Inflammatory macrophage (primary cell): ENCODE measurements at places on chromosomes 16 and 17.

GRCh38 chr16:11511328-11511727 lies 75.4 kb downstream of the LITAF start:
- DNase-seq = no peak

DNA sequence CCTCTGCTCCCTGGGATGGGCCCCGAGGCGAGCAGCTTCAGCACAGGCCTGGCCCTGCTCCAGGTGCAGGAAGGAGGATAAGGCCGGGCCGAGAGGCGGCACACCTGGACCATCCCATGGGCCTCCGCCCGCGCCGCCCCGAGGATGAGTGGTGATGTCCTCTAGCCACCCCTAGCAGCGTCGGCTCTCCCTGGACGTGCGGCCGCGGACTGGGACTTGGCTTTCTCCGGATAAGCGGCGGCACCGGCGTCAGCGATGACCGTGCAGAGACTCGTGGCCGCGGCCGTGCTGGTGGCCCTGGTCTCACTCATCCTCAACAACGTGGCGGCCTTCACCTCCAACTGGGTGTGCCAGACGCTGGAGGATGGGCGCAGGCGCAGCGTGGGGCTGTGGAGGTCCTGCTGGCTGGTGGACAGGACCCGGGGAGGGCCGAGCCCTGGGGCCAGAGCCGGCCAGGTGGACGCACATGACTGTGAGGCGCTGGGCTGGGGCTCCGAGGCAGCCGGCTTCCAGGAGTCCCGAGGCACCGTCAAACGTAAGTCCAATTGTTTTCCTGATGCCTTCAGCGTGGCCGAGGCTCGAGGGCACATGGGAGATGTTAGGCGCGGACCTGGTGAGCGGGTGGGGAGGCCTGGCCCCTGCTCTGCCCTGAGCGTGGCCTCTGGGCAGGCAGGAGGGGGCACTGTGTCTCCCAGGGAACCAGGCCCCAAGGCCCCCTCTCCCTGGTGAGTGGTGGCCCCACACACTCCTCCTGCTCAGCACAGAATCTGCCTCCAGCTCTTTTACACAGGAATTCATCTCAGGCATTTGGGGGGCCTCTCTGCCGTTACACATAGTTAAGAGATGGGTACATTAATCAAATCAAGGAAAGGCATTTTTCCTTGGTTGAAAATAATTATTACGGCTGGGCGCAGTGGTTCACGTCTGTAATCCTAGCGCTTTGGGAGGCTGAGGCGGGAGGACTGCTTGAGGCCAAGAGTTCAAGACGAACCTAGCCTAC lies 855 bp downstream of the TMEM204 start:
- no peak for DNase-seq

- peak; percentile 43 for DNase-seq
Measured at GRCh38 chr16:81996664-81997509, 14.4 kb downstream of the SDR42E1 start.

DNA sequence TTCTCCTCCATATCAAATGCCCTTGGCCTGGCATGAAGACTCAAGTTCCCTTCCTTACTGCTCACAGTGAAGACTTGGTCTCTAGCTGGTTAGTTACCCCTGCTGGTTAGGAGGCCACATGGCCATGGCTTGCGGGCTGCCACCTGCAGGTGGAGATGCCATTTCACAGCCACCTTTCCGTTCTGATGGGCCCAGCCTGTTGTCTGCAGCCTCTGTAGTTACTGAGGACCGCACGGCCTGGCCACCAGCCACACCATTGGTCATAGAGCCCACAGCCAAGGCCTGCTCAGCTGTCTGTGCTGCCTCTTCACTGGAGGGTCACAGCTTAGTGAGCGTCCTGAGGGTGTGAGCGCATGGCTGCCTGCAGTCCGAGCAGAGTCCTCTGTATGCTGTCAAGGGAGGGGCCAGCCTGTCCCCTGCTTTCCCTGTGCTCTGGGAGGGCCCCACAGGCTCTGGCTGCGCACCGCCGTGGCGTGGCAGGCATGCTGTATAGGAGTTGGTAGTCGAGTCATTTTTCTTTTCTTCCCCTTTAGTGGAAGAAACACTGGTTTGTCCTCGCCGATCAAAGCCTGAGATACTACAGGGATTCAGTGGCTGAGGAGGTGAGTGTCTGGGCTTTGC lies 59.2 kb downstream of the PLD6 start:
- no peak for DNase-seq

GRCh38 chr17:69043098-69043734 lies 17.5 kb downstream of the ABCA9 start:
- peak; percentile 36 for DNase-seq

DNA sequence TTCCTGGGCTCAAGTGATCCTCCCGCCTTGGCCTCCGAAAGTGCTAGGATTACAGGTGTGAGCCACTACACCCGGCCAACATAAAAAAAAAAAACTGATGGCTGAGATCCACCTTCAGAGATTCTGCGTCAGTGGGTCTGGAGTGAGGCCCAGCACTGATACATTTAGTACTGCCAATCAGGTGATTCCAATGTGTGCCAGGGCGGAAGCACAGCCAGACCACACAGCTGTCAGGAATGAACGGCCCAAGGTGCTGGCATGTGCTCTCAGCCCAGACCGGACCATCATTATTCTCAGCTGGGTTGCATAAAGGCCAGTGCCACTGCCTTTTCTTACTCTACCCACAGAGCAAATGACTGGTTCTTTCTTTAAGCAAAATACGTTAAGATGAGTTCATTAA lies 1.2 kb upstream of the BCO1 start:
- DNase-seq = no peak

GRCh38 chr16:75614066-75614897 lies 8.8 kb downstream of the ADAT1 start:
- DNase-seq = no peak

GRCh38 chr17:72730077-72730476 lies 362.4 kb downstream of the SLC39A11 start:
- DNase-seq = peak; percentile 33

GRCh38 chr16:60681043-60681442 lies 1355.2 kb downstream of the CDH8 start:
- no peak for DNase-seq

- DNase-seq = no peak
Measured at GRCh38 chr17:74326506-74326905, 480 bp downstream of the KIF19 start.

DNA sequence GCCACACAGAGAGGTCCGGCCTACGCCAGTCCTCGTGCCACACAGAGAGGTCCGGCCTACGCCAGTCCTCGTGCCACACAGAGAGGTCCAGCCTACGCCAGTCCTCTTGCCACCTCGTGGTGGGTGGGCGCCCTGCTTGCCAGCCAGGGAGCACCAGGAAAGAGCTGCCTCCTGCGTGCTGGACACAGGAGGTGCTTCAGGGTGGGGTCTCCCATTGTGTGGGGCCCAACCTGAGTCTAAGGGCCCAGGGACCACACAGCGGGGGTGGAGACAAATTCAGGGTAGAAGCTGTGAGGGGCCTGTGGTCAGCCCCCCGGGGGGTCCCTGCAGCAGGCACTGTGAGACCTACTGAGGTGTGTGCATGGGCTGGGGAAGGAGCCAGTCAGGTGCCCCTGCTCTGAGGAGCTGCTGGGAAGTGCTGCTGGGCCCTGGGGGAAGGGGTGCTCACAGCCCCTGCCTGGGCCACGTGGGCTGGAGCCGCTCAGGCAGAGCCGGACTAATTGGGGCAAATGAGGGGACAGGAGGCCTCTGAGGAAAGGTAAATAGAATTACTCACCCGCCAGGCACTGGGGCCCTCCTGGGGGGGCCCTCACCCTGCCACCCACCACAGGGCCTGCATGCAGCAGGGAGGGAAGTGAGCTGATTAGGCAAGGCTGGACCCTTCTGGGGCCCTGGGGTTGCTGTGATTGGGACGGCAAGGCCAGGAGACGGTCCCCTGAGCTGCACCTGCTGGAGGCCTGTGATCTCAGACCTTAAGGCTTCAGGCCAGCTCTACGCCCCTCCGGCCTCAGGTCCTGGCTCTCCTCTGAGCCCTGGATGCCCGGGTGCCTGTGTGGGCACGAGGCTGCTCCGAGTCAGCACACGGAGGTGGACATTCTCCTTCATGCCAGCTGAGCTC lies 11.0 kb downstream of the GCGR start:
- DNase-seq = no peak

DNA sequence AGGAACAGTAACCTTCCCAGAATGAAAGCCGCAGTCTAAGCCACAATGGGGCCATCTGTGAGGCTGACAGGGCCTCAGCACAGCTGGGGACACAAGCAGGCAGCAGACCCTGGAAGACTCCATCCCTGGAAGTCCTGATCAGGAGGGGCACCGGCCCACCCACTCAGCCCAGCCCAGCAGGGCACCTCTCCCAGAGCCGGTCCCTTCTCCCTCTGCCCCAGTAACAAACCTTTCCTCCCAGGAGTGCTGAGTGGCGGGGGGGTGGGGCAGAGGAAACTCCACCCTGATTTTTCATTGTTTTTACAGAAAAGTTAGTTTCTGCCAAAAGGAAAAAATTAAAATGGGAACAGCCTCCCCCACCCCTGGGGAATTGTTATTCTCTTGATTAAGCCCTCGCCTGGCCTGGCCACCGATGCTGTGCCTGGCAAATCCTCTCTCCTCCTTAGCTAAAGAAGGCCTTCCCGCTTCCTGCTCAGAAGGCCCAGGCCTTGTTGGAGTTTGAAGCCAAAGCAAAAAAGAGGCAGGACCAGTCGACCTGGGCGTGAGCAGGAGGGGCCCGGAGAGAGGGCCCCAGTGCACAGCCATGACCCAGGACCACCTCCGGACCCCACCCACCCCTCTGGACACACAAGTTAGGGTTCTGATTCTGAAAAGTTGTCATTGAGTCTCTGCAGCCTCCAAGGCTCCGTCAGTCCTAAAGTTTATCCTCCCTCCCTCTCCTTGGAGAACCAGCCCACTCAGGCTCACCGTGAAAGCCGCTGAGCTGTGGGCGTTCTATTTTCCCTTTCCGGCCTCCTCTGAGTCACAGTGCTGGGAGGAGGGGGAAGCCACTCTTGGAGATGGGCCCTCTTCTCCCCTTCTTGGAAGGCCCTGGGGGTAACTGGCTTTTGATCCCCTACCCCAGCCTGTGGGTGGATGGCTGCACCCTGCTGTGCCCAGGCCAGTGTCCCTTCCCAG lies 128.4 kb upstream of the TNRC6C start:
- peak; percentile 79 for DNase-seq

DNA sequence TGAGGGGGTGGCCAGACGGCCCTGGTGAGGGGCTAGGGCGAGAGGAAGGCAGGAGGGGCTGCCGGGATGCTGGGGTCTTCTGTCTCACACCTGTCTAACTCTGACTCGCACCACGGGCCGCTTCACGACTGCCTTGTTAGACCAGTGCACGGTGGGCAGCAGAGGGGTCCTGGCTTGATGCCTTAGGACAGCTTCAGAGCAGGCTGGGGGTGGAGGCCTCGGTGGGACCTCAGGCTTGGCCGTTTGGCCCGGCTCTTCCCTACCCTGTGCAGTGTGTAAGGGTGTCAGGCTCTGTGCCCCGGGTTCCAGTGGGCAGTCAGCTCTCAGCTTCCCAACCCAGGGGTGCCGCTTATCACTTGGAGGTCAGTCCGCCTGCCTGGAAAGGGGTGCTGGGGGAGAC lies 100.7 kb downstream of the OR1D5 start:
- DNase-seq = no peak

- DNase-seq = no peak
Measured at GRCh38 chr16:66266436-66267291, 99.8 kb upstream of the CDH5 start.

GRCh38 chr16:28937222-28937876 lies 5.6 kb downstream of the CD19 start:
- no peak for DNase-seq

- DNase-seq = peak; percentile 74
Measured at GRCh38 chr17:55576237-55576995, 65.2 kb upstream of the SMIM36 start.

- peak; percentile 23 for DNase-seq
Measured at GRCh38 chr17:16001226-16001897, 1.7 kb downstream of the TTC19 start.

DNA sequence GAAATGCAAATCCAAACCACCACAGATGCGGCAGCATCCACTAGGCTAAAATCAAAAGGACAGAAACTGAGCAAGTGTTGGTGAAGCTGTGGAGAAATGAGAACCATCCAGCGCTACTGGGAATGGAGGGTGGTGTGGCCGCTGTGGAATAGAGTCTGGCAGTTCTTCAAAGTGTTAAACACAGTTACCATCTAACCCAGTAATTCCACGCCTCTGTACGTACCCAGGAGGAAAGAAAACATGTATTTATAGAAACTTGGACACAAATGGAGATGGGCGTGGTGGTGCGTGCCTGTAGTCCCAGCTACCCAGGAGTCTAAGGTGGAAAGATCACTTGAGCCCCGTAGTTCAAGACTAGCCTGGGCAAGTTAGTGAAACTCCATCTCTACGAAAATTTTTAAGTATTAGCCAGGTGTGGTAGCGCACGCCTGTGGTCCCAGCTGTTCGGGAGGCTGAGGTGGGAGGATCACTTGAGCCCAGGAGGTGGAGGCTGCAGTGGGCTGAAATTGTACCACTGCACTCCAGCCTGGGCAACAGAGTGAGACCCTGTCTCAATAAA lies 11.6 kb downstream of the SLC25A10 start:
- DNase-seq = no peak

DNA sequence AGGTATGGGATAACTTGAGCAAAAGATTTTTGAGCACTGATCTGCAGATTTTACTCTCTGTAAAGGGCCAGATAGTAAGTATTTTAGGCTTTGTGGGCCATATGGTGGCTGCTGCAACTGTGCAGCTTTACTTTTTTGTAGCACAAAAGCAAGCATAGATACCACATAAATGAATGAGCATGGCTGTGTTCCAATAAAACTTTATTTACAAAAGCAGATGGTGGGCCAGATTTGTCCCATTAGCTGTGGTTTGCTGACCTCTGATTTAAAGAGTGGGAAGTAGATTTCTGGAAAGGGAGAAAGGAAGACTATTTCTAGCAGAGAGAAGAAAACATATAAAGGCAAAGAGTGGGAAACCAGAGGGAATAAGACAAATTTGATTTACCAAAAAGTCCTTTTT lies 298.5 kb upstream of the HSBP1 start:
- no peak for DNase-seq

DNA sequence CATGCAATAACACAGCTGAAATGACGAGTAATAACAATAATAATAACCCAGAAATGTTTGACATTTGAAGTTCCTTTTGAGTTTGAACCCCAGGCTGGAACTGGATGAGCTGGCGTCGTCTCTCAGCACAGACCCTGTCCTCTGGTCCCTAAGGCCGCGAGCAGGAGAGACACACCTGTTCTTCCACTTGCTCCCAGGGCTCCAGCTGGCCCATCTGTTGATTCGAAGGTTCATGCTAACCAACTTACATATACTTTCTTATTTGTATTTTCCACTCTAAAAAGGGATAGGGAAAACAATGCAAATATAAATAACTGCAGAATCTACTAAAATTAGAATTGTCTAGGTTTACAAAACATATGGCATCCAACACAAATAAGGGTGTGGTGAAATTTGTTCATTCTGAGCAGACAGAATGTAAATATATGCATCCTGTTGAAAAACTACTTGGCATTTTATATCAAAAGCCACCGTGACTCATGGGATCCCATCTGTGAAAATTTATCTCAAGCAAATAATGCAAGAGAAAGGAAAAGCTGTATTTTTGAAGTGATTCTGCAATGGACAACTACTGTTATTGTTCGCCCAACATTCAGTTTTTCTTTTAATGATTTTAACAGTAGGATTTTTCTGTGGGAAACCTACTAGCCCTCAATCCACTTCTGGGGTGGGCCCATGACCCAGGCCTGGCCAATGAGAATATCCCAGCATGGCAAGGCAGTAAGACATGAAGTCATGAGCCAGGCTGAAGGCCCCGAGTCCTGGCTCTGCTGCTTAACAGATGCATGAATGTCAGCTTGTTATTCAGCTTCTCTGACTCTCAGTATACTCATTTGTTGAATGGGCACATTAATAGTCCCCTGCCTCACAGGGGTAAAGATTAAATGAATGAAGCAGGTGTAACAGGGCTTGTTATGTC lies 13.2 kb upstream of the RGS9 start:
- no peak for DNase-seq

- DNase-seq = peak; percentile 34
Measured at GRCh38 chr17:8038954-8039610, at the start of gene ALOX15B. ALOX15B (plus strand) TSS chr17:8039059; CDS start chr17:8039156, 97 bp downstream.

- no peak for DNase-seq
Measured at GRCh38 chr16:85555719-85556455, 57.2 kb upstream of the GSE1 start.
